Dorsolateral prefrontal cortex (tissue), 122 donors: ENCODE measurements at places on chromosomes 4 and X. TPM values are rescaled to one million over a fixed set of nuclear protein-coding genes. Genes with fewer than 3 reads are reported as not detected.

The PNMA6A gene
- 49.6 TPM for total RNA-seq

The AFM gene
- not detected for total RNA-seq

The CHRDL1 gene
- total RNA-seq: 15.5 TPM

The NR3C2 gene
- total RNA-seq: 56.4 TPM

The FHIP1A gene
- total RNA-seq: 2.8 TPM

The UGT2B10 gene
- total RNA-seq: not detected

The OR13H1 gene
- total RNA-seq: not detected

The MAEA gene
- total RNA-seq: 67.7 TPM

The ACE2 gene
- total RNA-seq: not detected

The ZNF732 gene
- 0.64 TPM for total RNA-seq

The G3BP2 gene
- 256 TPM for total RNA-seq

The TCEANC gene
- 7.7 TPM for total RNA-seq

The MGAT4D gene
- total RNA-seq: not detected

The PNPLA4 gene
- 10.1 TPM for total RNA-seq

The C4orf51 gene
- not detected for total RNA-seq

The MMRN1 gene
- total RNA-seq: 0.59 TPM

The SMIM14 gene
- 42.1 TPM for total RNA-seq

The SPANXB1 gene
- not detected for total RNA-seq

The DTHD1 gene
- total RNA-seq: 0.81 TPM

The SHROOM3 gene
- total RNA-seq: 10.1 TPM

The TMEM164 gene
- total RNA-seq: 24.8 TPM

The HSFX4 gene
- not detected for total RNA-seq

The FRAS1 gene
- total RNA-seq: 10.7 TPM

The ADGRG4 gene
- total RNA-seq: not detected

The KDM5C gene
- total RNA-seq: 68.4 TPM

The S100G gene
- total RNA-seq: not detected

The SEPSECS gene
- 6.8 TPM for total RNA-seq

The IL15 gene
- 0.56 TPM for total RNA-seq

The RPS6KA6 gene
- 10.9 TPM for total RNA-seq

The NMU gene
- total RNA-seq: not detected
